ENCODE measurements at places on chromosomes 1 and 21.

DNA sequence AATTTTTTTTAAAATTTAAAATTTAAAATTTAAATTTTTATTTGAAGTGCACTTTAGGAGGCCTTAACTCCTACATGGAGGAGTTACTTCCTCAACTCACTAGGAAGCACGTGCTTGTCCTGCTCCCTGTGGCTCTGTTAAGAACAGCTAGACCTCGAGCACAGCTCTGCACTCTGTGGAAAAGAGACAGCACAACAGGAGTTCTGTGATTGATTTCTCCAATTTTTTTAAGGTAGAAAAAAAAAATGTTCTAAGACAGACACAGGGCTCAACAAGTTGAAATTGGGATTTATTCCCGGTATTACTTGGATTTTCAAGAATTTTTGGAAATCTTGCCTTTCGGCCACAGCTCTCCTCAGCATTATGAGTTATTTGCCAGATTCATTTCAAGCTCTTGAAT is 356.6 kb upstream of the LYPLAL1 start:
- DNase-seq, result no peak

GRCh38 chr1:212167098-212167497 is 118.1 kb upstream of the PPP2R5A start:
- no peak for DNase-seq

DNA sequence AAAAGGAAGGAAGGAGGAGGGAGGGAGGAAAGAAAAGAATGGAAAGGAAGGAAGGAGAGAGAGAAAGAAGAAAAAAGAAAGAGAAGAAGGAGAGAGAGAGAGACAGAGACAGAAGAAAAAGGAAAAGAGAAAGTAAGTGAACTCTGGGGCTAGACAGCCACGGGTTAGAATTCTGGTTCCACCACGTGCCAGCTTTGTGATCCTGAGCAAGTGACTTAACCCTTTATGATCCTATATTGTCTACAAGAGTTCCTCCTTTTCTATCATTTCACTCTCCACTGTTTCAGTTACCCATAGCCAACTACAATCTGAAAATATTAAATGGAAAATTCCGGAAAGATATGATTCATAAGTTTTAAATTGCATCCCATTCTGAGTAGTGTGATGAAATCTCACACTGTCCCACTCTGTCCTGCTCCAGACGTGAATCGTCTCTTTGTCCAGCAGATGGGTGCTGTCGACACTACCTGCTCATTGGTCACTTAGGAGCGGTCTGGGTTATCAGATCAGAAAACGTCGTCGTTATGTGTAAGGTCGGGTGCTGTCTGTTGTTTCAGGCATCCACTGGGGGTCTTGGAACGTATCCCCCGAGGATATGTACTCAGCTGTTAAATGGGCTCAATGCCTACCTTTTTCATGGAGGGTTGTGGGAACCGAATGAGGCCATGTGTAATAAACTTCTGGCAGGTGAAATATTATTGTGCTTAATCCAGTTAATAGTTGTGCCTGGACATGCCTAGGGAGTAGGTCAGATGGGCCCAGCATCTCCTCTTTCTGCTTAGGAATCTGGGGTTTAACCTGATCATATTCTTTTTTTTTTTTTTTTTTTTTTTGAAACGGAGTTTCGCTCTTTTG is 19.1 kb downstream of the TMEM51 start:
- no peak for DNase-seq

DNA sequence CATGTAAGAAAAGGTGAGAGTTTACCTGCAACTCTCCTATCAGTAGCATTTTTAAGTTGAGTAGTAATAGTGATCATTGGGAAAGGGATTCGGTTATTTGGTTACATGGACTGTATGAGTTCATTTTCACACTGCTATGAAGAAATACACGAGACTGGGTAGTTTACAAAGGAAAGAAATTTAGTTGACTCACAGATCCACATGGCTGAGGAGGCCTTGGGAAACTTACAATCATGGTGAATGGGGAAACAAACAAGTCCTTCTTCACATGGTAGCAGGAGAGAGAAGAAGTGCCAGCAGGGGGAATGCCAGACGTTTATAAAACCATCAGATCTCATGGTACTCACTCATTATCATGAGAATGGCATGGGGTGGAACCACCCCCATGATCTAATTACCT is 59.3 kb upstream of the FBXO28 start:
- no peak for DNase-seq

- DNase-seq, result no peak
These were observed 111.8 kb upstream of the CYYR1 start for GRCh38 chr21:26684889-26685288.
